ENCODE measurements at places on chromosomes 2 and 18.

DNA sequence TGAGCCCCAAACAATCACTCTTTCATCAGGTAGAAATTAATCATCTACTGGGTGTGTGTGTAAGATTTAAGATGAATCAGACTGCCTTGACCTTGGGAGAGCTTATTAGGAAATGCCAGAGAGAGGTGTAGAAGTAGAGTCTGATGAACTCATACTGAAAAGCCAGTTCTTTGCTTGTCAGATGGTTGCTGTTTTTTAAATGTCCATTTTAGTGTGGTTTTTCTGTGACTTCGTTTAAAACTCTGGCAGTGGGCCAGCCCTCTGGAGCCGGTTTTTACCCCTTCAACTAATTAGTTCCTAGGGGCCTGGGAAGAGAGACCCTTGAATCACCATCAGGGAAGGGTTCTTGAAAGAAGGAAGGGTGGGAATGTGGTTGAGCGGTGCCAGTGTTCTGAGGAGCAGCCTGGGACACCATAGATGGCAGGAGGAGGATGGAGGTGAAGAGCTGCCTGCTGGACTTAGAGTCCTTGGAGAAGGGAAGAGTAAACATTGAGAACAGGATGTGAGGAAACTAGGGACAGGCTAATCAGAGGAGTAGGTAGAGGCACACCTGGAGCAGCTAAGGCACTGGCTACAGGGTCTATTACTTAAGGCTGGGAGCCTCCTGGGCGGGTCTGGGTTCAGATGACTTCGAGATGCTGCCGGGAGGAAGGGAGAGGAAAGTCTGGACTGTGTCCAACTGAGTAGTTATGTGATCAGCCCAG is 66.1 kb downstream of the LRRFIP1 start:
- no peak for DNase-seq

- peak; percentile 38 for DNase-seq
Measured at GRCh38 chr2:68287580-68288441, 31.9 kb downstream of the CNRIP1 start.

DNA sequence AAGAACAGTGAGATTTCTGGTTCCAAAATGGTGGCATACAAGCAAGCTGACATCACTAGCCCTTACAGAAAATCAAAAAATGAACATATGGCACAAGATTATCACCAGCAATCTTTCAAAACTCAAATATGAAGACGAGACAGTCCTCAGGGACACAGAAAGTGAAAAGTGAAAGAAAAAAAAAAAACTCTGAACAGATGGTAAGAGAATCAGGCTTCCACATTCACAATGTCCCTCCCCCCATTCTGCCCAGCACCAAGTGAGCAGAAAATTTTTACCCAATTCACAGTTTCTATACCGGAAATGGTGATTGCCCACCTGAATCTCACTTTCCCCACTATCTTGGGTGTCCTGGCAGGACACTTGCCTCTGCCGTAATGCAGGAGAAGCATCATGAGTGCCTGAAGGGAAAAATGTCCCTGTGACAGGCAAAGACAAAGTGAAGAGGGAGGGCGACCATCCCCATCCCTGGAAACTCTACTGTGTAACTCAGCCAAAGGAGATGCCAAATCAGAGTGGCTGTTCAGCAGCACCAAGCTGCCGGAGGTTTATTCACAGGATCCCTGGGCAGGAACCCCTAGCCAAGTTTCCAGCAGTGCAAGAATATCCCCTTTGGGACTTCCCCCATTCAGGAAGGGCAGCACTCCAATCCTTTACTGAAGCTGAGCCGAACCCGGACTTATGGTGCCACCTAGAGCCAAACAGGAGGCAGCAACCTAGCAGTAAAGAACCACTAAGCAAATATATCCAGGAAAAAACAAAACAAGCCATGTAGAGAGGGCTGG is 312.2 kb downstream of the LRATD1 start:
- DNase-seq: no peak

GRCh38 chr18:62347089-62347506 is 22.0 kb downstream of the TNFRSF11A start:
- DNase-seq: no peak

DNA sequence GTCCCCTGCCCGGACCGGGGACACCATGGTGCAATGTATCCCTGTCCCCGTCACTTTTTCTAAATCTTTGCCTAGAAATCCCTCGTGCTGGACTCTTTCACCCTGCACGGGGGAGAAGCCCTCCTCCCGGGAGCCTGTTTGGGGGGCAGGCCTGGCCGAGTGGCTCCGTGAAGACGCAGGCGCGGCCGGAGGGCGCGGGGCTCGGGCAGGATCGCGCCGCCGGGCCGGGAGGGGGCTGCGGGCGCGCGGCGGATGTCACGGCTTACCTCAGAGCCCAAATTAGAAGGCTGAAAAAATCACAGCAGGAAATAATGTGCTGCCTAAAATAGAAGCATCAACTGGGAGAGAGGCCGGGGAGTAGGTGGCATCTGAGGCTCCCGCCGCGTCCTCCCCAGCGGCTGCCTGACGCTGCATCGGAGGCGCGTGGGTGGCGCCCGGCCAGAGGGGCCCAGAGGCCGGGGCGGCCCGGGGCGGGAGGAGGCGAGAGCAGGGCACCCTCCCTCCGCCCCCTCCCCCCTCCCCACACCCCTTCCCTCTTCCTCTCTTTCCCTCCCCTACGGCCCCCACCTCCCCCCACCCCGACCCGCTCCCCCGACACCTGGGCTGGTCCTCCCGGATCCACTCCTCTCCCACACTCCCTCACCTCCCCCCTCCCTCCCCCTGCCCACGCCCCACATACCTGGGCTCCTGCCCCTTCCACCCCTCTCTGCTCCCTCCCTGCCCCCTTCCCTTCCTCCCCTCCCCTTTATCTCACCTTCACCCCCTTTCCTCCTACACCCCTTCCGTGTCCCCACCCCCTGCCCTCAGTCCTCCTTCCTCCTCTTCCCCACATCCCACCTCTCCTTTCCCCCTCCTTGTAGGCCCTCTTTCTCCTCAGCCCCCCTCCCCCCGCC is 51.9 kb downstream of the SLC4A1AP start:
- peak; percentile 77 for DNase-seq

- DNase-seq: peak; percentile 83
Measured at GRCh38 chr2:203808046-203808750, 59.4 kb upstream of the CTLA4 start.

DNA sequence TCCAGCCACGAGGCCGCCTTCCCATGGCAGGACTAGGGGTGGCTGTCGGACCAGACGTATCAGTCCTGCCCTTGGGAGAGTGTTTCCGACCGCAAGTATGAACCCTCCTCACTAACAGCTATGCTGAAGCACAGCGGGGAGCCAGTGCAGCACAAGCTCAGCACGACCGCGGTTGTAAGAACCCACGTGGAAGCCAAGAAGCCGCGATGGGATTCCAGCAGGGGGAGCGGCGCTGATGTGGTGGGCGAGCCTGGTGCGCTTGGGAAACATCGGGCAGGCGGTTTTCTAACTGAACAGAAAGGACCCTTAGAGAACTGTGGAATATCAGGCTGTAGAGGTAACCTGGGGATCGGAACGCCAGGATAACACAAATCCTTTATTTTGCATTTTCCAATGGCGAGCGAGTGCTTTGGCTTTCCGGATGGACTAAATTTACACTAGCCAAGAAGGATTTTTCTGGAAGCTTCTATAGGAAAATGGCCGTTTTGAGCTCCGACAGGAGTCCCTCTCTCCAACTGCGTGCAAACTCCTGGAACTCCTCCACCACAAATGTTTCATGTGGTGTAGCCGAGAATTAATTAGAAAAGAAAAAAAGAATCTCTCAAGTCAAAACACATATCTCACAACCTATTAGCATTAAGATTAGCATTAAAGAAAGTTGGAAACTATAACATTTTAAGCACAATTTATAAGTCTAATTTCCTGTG is 132.0 kb upstream of the MYCN start:
- DNase-seq: peak; percentile 67

- no peak for DNase-seq
Measured at GRCh38 chr2:115572746-115573145, 1130.3 kb downstream of the DPP10 start.

DNA sequence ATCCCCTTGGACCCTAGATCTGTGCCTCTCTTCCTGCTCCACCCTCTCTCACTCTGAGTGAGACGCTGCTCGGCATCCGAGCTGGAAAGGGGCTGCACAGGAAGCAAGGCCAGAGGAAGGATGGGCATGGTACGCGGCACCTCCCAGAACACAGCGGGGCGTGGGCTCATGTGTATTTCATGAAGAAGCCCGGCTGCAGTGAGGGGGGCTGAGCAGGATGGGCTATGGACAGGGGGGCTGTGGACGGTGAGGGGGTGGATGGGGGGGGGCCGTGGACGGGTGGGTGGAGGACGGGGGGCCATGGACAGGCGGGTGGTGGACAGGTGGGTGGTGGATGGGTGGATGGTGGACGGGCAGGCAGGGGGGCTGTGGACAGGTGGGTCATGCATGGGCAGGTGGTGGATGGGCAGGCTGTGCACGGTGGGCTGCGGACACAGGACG is 28.5 kb downstream of the SLC66A2 start:
- DNase-seq: no peak

DNA sequence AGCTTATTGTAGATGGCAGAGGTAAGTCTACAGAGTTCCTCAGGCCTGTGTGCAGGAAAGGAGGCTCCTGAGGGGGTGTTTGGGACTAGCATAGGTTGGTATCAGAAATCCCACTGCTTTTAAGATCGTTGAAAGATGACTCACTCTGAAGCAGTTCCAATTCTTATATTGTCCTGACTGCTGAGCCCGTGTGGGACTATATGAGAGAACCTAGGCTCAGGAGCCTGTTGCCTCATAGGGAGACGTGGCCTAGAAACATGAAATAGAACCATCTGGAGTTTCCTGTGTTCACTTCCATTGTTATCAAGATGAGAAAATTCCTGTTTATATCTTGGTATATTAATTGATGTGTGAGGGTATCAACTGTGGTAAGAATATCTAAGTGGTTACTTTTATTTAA is 5.7 kb downstream of the CCT7 start:
- DNase-seq: no peak

DNA sequence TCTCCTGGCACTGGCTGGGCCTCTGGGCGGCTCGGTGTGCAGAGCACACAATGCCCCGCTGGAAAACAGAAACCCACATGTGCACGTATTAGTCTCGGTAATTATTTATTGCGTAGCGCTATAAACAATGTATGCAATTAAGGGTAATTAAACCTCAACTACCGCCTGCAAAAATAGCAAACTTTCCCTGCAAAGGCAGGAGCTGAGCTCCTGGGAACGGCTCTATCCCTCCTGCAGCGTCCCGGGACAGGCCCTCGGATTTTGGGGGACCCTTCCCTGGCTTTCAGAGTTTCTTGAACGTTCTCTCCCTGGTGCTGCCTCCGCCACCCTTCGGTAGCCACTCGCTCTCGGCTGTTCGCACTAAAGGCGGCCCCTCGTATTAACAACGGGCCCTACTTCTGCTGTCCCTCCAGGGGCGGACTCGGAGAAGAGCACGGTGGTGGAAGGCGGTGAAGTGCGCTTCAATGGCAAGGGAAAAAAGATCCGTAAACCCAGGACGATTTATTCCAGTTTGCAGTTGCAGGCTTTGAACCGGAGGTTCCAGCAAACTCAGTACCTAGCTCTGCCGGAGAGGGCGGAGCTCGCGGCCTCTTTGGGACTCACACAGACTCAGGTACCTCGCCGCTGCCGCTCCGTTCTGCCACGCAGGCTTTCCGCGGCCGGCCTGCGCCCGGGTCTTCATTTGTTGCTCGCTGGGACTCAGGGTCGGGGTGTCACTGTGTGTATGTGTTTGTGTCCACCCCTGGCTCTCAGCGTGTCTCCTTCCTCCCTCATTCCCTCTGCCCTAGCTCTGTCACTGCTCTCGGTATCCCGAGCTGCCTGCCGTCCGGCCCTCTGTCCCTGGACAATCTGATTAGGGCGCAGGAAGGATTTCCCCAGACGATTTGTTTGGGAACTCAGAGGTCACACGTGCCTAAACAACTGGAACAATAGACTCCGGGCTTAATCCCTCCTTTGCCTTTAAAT is 1.2 kb downstream of the DLX1 start:
- DNase-seq: peak; percentile 22

DNA sequence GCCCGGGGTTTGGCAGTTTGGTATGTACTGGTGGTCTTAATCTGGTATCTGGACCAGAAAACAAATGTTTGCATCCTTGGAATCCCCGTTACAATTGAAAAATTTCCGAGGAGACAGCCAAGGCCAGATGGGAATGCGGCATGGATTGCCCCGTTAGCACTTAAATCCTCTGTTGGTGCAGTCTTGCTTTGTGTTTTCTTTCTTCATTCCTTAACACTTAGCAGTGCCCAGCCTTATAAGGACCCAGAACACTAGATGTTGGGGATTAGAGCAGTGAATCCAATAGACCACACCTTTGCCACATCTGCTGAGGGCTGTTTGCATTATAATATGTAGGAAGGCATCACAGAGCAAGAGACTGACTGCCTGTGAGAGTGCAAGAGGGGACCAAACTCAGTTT is 12.8 kb upstream of the ZNF532 start:
- no peak for DNase-seq

- no peak for DNase-seq
Measured at GRCh38 chr2:232659359-232659758, 26.0 kb downstream of the EFHD1 start.

- no peak for DNase-seq
Measured at GRCh38 chr2:105972927-105973326, 221.2 kb downstream of the UXS1 start.

- no peak for DNase-seq
Measured at GRCh38 chr2:218145124-218145523, 19.3 kb downstream of the CXCR2 start.

DNA sequence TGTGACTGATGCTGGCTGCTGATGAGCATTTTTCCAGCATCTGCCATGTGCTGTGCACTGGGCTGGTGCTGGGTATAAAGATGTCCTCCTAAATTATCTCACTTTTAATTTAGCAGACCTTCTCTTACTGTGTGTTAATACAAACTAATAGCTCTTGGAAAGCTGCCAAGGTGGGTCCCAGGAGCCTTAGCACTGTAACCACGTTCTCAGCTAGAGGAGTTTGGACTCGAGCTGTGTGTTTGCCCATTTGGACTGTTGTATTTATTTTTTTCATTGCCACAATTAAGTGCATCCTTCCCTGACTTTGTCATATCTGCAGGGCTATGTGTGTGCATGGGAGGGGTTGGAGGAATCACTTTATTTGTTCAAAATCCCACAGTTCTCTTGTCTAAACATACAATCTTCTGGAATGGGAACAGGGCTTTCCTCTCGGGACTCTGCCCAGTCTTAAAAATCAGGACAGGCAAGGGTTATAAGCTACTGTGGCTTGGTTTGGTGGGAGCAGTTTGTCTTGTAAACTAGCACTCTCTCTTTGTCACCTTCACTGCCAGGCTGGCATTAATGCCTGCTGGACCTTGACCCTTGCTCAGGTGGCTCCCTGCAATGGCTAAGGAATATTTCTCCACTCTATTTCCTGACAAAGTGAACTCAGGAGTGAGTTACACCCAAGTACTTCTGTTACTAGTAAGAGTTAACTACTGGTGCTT is 129.7 kb upstream of the MGAT5 start:
- DNase-seq: no peak

- DNase-seq: no peak
Measured at GRCh38 chr18:31831903-31832302, 71.2 kb upstream of the SLC25A52 start.
